ENCODE measurements at places on chromosomes 2 and 18. TPM values are rescaled to one million over a fixed set of nuclear protein-coding genes. Genes with fewer than 3 reads are reported as not detected.

- no peak for DNase-seq
These were observed at the start of gene SPIRE1 for GRCh38 chr18:12657684-12658425. Gene SPIRE1 (minus strand): TSS chr18:12658107. CDS start chr18:12657866, 241 bp downstream.

GRCh38 chr2:225599856-225600255 is 200.3 kb downstream of the NYAP2 start:
- DNase-seq: no peak

GRCh38 chr2:122451040-122451439 is 695.6 kb downstream of the TSN start:
- DNase-seq: no peak

DNA sequence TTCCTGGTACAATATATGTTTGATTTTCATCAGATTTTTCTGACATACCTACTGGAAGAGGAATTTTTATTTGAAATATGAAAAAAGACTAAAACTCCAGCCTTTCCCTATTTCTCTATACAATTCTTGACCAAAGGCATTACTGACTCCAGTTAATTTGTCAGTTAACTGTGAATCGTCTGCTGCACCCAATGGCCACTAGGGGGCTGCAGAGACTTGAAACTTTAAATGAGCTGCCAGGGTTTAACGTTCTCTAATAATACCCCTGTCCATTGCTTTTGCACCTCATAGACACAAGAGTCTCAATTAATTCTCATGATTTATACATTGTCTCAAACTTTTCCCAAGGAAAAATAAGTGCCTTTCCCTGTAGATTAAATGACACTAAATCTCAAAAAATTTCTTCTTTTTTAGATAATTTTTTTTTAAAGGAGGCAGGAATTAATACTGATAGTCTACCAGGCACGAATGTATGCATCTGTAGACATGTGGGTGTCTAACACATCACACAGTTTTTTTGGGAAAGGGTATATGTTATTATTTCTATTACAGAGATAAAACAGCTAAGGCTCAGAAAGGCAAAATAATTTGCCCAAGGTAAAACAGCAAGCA is 1.8 kb upstream of the ALK start:
- DNase-seq: no peak

GRCh38 chr2:86466306-86466705 is 25.1 kb downstream of the KDM3A start:
- no peak for DNase-seq

DNA sequence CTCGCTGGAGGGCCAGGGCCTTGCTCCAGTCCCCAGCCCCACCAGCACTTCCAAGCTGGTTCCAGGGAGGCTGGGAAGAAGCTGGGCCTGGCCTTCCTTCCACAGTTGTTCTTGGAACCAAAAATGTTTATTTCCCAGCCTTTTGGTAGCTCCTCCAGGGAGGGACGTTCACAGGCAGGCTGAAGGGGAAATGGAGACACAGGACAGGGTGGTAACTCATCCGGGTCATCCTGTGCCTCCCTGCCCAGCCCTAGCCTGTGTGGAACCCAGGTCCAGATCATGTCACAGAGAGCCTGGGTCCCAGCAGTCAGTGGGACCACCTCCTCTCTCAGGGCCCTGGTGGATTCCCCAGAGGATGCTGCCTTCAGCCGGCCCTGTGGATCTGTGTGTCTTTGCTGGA is 12.5 kb upstream of the ARMC9 start:
- DNase-seq: no peak

DNA sequence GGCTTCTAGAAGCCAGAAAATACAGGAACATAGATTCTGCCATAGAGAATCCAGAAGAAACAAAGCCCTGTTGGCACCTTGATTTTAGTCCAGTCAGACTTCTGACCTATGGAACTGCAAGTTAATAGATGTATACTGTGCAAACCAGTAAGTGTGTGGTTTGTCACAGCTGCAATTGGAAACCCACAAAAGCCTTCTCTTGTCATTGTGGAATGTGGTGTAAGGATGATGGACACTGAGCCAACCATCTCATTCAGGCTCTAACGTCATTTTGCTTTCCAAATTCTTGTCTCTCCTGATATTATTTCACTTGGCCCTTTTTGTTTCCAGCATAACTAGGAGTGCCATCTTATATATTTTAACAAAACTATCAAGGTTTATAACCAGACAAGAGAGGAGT is 369.5 kb upstream of the SMIM21 start:
- DNase-seq: no peak

DRC1 gene
- total RNA-seq: not detected

ARHGAP28 gene
- total RNA-seq: 2.6 TPM

IFIH1 gene
- 17.4 TPM for total RNA-seq

CNOT9 gene
- 37.4 TPM for total RNA-seq

FAM110C gene
- total RNA-seq: 48.3 TPM

Measured in esophagus squamous epithelium (tissue), 5 donors.